ENCODE measurements at places on chromosomes 16 and 17.
A peak's percentile ranks its signal among the peaks of the same experiment; 100 is the strongest.

DNA sequence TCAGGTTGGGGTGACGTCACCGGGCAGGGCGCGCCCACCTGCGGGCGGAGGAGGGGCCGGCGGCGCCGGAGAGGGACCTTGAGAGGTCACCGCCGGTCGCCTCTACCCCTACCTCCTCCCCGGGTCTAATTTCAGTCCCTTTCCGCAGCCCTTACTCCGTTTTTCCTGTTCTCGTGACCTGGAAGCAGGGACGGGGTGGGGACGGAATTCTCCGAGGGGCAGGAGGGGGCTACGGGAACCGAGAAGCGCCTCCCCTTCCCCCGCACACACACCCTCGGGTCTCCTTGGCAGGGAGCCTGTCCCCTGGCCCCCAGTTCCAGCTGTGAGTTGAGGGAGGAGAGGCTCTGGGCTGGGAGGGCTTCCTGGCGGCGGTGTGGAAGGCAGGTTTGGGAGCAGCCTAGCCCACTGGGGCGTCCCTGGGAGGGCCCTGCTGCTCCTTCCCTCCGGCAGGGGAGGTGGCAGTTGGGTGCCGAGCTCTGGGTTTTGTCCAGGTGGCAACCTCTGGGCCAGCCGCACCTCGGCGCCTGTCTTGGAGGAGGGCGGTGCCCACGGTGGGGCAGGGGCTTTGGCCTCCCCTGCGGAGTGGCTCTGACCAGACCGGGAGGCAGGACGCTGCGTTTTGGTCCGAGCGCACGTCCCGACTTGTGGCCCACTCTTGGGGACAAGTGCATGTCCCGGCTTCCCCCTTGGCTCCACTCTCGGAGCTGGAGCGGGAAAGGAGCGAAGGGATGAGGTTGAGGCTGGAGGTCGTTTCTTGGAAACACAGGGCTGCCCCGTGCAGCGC, 773 bp downstream of the SYNGR3 start:
- DNase-seq: peak; percentile 41

GRCh38 chr16:51648526-51648925, 497.5 kb upstream of the SALL1 start:
- DNase-seq: no peak

DNA sequence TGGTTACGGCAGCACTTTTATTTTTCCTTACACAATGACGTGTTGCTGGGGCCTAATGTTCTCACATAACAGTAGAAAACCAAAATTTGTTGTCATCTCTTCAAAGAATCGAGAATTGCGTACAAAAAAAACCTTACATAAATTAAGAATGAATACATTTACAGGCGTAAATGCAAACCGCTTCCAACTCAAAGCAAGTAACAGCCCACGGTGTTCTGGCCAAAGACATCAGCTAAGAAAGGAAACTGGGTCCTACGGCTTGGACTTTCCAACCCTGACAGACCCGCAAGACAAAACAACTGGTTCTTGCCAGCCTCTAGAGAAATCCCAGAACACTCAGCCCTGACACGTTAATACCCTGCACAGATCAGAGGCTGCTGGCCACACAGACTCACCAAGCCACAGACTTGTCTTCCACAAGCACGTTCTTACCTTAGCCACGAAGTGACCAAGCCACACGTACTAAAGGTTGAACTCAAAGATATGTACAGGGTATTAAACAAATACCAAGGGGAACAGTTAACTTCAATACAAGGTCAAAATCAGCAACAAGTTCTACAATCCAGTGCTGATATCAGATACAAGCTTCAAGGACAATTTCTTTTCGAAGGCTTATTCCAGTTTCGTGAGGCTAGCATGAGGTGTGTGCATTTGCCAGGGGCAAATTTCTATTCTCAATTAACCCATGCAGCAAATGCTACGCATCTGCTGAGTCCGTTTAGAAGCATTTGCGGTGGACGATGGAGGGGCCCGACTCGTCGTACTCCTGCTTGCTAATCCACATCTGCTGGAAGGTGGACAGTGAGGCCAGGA, 2.4 kb downstream of the ACTG1 start:
- no peak for DNase-seq

GRCh38 chr17:58886514-58886913, 130.9 kb downstream of the PPM1E start:
- no peak for DNase-seq

DNA sequence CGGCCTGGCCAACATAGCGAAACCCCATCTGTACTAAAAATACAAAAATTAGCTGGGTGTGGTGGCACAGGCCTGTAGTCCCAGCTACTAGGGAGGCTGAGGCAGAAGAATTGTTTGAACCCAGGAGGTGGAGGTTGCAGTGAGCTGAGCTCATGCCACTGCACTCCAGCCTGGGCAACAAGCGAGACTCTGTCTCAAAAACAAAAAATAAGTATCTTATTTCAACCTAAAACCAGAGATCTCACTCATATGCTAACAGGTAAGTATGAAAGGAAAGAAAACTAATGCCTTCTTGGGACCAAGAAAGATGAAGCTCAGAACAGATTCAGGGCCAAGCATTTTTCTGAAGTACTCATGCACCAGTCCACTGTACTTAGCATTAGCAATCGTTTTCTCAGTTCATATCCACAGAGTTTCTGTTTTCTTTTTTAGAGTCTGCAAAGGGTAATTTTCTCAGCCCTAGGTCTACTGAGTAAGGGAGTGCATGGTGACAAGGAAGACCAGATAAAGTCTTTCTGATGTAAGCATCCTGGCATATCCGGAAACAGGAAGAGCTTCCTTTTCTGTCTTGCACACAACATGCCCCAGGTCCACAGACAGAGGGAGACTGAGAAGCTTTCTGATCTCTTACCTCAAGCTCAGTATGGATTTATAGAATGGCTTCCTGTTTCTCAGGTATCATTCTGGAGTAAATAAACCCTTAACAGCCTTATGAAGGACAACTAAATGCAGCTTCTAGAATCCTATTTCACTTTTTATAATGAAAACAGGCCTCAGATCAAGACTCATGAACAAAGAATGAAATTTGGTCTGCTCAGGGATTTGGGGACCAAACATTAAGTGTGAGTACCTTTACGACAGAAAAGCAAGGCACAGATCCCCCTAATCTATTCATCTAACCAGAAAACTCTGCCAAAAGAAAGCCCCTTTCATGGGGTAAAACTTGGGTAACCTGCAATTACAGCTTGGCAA, 38.7 kb upstream of the FOXJ1 start:
- DNase-seq: peak; percentile 35

DNA sequence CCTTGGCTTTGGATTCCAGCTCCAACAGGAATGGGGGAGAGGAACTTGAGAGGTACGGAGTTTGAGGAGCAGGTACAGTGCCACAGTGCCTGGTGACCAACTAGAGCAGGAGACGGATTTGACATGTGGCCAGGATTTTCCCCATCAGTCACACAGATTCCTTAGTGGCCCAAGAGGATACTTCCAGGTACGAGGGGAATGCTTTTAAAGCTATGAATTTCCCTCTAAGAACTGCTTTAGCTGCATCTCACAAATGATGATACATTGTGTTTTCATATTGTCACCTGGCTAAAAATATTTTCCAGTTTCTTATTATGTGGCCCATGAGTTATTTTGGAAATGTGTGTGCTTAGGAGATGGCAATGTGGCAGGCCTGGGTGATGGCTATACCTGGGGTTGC, 98.3 kb downstream of the ABCC6 start:
- DNase-seq: no peak
